Stimulated activated CD4-positive, alpha-beta T cell treated with anti-CD3 and anti-CD28 coated beads, Interleukin-2, amount 100 ng/mL, for 48 hours (primary cell): ENCODE measurements at places on chromosomes 12 and 14.

DNA sequence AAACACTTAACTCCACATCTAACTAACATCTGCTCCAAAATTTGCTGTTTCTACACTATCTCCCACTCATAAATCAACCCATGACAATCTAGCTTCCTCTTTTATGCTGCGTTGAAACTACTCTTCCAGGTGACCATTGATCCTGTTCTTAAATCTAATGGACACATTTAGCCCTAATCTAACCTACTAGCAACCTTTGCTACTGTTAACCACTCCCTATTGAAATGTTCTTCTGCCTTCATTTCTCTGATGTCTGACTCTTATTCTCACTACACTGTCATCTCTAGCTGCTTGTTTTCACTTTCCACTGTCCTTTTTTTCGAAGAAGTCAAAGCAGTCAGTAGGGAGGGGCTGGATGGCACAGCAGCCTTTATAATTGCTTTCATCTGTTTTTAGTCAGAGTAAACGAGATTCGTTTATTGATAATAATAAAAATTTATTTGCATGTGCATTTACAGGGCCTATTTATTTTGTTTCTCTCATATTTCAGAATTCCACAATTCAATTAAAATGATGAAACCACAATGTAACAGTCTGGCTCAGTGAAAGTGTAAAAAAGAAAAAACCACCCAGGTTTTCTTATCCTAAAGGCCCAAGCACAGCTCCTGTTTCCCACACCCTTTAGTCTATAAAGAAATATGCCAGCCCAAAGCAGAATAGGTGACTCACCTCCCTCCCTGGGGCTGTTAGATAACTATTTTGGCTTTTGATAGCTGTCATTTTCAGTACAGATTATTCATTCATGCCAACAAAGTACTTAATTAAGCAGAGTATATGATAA is 44.9 kb downstream of the ATP2B1 start:
- no peak for DNase-seq

DNA sequence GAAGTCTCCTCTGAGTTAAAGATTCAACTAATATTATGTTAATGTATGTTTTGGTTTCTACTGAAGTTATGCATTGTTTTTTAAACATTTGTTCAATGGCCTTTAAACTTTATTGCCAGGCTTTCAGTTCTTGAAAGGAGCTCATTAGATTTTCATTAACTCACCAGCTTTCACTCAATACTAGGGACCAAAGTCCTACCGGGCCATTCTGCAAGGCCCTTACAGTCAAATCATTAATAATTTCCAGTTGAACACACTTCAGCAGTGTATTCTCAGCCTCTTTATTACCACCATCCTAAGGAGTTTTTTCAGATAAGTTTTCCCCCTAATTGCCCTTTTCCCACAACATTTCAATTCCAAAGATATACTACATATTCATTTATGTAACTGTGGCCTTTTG is 409.2 kb downstream of the DIO2 start:
- DNase-seq, result no peak

GRCh38 chr14:51691176-51691575 is 39.5 kb downstream of the FRMD6 start:
- no peak for DNase-seq

- no peak for DNase-seq
Observed at GRCh38 chr14:71399057-71399487, 491.8 kb downstream of the PCNX1 start.

DNA sequence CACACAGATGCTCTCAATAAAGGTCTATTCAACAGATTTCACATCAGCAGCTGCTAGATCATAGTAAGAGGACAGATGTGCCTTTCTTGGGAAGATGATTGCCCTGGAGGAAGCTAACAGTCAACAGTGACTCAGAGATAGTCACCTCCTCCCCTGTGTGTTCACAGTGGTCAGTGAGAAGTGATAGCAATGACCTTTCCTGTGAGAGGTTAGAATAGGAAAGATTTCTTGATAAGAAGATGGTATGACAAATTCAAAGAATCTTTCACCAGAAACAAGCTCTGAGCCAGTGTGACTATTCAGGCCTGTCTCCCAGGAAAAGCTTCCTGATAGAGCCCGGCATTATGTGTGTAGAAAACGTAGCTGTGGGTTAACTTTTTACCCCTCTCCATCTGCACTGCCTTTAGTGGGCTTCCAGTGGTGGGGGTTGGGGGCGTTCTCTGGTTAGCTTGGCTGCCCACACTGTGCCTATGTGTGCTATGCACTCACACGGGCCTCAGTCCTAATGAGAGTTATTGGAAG is 66.4 kb upstream of the ARHGAP5 start:
- DNase-seq, result no peak

DNA sequence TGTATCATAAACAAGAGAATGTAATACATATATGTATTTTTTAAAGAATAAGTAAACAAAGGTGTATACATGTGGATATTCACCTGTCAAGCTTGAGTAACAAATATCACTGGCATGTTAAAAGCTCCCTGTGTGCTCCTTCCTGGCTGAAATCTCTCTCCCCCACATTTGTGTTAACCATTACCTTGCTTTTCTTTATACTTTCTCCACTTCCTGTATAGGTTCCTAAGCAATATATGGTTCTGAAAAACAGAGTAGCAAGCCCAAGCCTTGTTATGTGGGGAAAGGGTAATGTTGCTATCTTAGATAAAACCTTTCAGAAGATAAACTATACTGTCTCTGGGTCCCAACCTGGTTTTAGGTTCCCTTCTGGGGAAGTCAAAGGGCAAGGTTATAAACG is 32.3 kb upstream of the TBC1D30 start:
- no peak for DNase-seq
